ENCODE measurements at places on chromosomes 16 and 17.

- no peak for DNase-seq
Measured at GRCh38 chr17:61203671-61204131, 195.9 kb upstream of the TBX2 start.

- no peak for DNase-seq
Measured at GRCh38 chr16:70675851-70676513, 9.9 kb downstream of the MTSS2 start.

- peak; percentile 46 for DNase-seq
Measured at GRCh38 chr17:56908001-56908542, 5.8 kb downstream of the TRIM25 start.

GRCh38 chr17:19678581-19679453 is 30.3 kb downstream of the ALDH3A2 start:
- DNase-seq = no peak

- DNase-seq = peak; percentile 51
Measured at GRCh38 chr17:3762922-3763776, 37.8 kb downstream of the ITGAE start.

DNA sequence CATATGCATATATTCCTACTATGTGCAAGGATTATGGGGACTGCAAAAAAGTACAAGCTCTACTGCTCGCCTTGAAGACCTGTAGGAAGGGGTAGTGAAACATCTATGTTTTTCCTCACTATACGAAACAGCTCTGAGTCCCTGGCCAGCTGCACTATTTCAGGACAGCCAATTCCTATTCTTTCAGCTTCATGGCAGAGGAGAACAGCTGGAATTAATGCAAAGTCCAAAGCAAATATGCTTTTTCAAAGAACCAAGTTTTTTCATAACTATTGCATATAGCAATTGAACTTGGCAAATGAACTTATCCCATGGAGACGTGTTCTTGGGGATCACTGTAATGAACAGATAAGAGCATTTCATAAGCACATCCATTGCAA is 122.3 kb downstream of the SPACA3 start:
- no peak for DNase-seq

DNA sequence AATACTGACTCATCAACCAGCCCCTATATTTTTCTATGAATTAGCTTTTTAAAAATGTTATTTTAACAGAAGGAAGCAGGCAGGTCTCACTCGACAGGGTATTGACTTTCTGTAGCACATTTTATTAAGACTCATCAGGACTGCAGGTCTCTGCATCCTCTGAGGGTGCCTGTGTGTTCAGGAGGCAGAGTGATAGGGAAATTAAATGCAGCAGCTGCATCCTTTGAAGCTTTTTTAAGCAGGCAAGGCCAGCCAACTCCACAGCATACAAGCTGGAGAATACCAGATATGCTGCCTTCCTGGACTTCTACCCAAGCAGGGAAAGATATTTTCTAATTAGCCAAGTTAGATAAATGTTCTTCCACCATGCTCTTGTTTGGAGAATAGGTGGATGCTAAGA is 124.9 kb downstream of the WSCD1 start:
- DNase-seq = no peak

DNA sequence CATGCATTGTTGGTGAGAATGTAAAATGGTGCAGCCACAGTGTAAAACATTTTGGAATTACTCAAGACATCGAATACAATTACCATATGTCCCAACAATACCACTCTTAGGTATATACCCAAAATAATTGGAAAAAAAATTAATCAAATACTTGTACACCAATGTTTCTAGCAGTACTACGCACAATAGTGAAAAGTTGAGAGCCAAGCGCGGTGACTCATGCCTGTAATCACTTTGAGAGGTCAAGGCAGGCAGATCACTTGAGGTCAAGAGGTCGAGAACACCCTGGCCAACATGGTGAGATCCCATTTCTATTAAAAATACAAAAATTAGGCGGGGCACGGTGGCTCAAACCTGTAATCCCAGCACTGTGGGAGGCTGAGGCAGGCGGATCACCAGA is 3.5 kb upstream of the MEIOC start:
- DNase-seq = no peak

- peak; percentile 49 for DNase-seq
Measured at GRCh38 chr17:59165933-59166342, 10.4 kb downstream of the PRR11 start.

DNA sequence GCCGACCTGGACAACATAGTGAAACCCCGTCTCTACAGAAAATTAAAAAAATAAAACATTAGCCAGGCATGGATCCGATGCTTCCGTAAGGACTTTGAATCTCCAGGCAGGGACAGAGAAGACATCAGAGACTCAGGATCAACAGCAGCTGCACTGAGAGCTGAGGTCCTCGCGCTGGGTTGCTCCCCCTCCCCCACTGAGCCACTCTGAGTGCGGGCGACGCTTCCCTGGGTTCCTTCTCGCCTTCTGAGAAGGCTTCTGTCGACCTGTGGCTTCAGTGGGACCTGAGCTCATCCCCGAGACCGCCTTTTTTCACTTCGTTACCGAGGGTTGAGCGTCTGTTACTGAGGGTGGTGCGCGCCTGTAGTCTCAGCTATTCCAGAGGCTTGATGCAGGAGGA is 20.4 kb downstream of the ACTG1 start:
- no peak for DNase-seq

GRCh38 chr17:16922386-16923096 is 49.4 kb downstream of the TNFRSF13B start:
- peak; percentile 1 for DNase-seq

DNA sequence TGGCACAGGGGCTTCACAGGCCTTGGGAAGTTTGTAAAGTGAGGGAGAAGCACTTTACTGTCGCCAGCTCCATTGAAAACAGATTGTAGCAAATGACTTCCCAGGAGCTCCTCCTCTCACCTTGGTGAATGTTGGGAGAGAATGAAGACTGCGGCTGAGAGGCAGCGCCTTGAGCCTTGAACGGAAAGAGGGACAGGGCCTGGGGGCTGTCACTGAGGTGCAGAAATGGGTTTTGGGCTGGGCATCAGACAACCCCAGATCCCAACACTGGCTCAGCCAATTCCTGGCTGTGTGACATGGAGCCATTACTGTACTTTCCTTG is 603 bp upstream of the MRTFB start:
- DNase-seq = no peak

DNA sequence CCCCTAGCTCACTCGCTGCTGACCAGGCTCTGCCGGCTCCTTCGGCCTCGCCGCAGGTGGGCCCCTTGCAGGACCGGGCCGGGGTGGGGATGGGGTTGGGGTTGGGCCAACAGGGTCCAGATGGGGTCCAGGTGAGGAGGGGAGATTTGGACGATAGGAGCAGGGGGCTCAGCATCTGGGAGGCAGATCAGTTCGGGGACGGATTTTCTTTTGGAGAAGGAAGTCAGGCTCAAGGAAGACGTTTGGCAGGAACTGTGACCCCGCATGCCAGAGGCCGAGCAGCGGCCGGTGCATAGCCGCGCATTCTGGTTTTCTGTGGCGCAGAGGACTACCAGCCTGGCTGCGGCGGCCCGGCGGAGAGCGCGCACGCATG is 845 bp upstream of the ALDOA start:
- no peak for DNase-seq

- DNase-seq = no peak
Measured at GRCh38 chr16:55703003-55704001, 47.5 kb downstream of the SLC6A2 start.

DNA sequence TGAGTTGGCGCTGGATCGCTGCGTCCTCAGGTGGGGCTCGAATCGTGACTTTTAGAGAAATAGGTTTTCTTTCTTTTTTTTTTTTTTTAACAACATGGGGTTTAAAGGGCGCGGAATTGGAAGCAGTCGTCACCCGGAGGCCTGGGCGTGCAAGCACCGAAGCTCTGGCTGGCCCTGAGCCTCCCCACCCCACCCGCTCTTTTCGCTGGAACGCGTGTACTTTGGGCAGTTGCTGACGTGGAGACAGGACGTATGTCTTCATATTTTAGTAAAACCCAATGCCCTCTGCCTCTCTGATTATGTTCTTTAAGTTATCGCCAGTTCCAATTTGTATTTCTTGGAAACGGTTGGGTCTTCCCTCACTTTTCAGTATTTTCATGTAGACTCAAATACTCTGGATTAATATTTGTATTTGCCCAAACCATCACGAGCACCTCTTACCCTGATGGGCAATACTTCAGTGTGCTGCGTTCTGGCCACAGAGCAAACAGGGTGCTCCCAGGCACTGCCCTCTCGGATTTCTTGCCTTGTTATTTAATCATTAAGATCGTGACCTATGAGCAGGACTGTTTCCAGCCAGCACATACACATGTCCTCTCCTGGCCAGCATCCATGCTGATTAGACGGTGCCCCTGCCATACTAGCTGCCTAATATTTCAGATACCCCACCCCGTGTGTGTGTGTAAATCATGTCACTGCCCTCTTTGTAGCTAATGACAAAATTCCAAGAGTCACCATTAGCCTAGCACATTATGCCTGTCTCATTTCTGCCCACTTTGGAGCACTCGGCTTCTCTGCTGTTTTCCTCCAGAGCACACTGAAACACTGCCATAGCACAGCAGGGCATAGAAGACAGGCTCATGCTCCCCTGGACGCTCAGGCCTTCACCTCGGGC is 805 bp upstream of the C16orf95 start:
- DNase-seq = peak; percentile 52

- peak; percentile 66 for DNase-seq
Measured at GRCh38 chr17:82317394-82318168, at the start of gene CD7. TSS of gene CD7 (minus strand) at chr17:82317608. CDS start at chr17:82317495, 113 bp downstream.

- no peak for DNase-seq
Measured at GRCh38 chr17:41530062-41531048, 2.2 kb upstream of the KRT19 start.

GRCh38 chr17:48153691-48154358 is 46.3 kb downstream of the SNX11 start:
- no peak for DNase-seq

DNA sequence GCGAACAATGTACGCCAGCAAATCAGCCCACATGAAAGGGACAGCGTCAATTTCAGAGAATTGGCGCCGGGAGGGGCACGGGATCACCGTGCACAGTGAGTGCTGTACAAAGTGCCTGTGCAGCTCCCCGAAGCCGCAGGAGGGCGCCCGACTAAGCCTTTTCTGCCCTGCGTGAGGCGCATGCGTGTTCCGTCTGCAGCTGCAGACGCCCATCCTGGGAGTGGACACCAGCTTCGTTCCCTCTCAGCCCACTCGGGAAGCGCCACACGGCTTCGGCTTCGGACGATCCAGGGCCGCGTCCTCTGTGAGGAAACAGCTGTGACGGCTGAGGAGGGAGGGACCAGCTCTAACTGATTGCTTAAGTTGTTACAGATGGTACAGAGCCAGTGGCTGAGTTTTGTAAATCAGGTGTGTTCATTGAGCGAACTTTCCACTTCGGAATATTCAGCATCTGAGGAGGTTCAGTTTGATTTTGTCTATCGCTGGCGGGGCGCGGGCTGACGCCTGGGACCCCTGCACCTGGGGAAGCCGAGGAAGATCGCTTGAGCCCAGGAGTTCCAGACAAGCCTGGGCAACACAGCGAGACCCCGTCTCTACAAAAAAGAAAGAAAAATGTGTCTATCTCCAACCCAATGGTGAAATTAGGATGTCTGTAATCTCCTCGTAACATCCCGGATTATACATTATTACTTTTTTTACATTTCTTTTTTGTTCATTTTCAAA is 15.4 kb upstream of the ZNF287 start:
- DNase-seq = peak; percentile 93

- no peak for DNase-seq
Measured at GRCh38 chr16:57403965-57404817, at the start of gene CCL17. TSS of gene CCL17 (plus strand) at chr16:57404767. CDS start at chr16:57413933, 9,166 bp downstream.

DNA sequence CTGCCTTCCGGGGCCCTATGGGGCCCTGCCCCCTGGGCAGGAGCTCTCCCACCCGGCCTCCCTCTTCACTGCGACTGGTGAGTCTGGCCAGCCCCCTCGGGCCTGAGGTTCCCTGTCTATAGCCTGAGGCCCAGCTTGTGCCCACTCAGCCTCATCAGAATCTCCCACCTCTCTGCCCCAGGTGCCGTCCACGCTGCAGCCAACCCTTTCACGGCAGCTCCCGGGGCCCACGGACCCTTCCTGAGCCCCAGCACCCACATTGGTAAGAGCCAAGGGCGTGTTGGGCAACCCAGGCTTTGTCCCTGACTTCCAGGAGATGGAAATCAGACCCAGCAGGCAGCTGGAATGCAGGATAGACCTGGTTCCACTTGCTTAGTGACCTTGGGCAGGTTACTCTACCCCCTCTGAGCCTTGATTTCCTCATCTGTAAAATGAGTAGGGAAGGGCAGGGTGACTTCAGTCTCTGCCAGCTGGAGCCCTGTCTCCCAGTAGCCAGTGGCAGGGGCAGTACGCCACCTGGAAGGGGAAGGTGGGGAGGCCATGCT is 9.2 kb downstream of the FBRS start:
- no peak for DNase-seq

- DNase-seq = peak; percentile 15
Measured at GRCh38 chr17:8015957-8016631, 13.7 kb downstream of the GUCY2D start.

DNA sequence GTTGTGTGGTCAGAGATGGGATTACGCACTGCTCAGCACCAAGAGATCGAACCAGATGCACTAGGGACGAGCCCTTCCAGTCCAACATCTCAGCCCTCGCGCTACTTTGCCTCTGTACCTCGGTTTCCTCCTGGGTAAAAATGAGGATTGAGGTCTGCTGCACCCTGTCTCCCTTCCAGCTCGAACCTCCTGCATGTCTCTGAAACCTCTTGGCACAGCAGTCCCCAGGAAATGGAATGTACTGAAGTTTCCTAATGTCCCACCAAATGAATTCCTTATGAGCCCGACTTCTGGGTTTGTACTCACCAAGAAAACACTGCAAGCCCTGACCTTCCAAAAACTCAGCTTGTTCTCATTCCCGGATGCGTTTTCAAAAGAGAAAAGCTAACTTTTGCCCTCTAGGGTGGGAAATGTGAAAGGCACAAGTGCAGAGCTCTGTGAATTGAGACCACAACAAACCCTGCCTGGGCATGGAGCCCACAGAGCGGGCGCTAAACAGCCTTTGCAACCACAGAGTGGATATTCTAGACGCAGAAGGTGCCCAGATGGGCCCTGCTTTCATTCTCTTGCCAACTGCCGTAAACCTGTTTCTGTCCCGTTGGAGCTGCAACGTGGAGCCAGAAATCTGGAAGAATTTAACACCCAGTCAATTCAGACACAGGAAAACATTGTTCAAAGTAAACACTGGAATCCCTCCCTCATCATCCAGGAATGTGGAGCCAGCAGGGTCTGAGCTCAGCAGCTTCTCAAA is 10.3 kb downstream of the CDRT4 start:
- DNase-seq = no peak

DNA sequence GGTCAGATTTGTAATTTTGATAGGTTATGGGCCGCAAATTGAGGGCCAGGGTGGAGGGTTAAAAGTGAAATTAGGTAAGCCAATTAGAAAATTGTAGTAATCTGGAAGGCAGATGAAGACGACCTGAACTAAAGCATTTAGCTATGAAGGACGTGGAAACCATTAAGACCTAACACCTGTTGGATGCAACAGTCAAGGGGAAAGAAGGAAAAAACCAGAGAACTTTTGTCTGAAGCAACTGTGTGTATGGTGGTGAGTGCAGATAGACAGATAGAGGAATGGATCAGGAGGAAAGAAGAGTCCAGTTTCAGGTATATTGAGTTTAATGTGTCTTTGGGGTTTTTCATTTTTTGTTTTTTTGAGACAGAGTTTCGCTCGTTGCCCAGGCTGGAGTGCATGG is 40.2 kb upstream of the MARCHF10 start:
- DNase-seq = no peak
